ENCODE measurements at places on chromosomes 7 and 10.

DNA sequence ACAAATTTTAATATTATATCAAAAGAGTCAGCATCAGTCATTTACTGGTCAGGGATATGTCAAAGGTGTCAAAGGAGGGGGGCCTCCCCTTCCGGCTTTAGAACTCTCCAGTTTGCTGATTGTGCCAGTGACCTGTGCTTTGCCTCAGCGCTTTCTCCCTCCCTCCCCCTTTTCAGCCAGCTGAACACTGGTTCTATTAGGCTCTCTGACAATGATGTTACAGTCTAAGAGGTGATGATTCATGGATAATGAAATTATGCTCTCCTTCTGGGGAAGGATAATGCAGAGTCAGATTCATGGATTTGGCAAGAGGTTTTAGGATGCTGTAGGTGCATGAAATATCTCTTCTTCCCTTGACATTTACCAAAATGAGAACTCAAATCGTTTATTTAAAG is 6.1 kb downstream of the LRRTM3 start:
- no peak for DNase-seq

GRCh38 chr10:103822107-103822716 is 33.2 kb downstream of the SH3PXD2A start:
- no peak for DNase-seq

DNA sequence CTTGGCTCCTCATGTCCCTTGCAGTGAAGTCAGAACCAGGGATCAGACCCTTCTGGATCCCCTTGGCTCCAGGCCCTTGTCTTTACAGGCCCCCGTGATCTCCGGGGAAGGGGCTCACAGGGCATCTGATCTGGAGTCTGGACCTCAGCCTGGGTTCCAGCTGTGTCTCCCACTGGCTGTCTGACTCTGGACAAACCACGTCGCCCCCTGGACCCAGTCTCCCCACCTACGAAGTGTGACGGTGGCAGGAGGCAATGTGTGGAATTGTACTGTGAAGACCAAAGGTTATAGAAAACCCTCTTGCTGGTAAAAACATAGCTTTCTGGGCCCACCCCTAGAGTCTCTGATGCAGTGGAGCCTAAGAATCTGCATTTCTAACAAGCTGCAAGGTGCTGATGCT is 15.5 kb upstream of the C10orf71 start:
- DNase-seq = no peak

DNA sequence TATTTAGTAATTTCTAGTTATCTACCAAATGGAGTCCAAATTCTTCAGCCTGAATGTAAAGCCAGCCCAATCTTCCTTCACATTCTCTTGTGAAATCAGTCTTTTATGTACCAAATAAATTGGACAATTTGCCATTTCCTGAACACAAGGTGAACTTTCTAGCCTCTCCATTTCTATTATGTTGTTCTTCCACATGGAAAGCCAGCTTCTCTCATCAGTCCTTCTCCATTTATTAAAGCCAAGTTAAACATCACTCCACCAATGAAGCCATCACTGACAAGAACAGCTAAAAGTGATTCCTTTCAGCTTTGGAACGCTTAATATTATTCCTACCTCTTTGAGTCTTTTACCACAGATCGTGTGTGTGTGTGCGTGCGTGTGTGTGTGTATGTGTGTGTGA is 88.4 kb downstream of the VPS41 start:
- DNase-seq = no peak

DNA sequence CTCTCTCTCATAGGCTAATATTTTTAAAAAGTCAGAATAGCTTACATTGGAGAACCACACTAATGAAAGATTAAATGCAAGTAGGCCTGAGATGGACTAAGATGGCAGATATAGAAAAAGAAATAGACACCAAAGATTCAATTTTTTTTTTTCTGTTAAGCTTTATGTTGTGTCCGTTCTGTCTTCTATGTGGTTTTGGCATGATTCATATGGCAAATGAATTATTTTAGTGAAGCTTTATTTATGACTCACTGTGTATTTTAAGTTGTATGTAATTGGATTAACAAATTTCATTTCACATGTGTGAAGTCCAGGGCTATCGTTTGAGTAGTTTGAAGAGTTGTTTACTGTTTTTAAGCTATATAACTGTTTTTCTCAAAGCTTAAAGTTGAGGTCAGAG is 214.8 kb downstream of the CAMK1D start:
- no peak for DNase-seq

DNA sequence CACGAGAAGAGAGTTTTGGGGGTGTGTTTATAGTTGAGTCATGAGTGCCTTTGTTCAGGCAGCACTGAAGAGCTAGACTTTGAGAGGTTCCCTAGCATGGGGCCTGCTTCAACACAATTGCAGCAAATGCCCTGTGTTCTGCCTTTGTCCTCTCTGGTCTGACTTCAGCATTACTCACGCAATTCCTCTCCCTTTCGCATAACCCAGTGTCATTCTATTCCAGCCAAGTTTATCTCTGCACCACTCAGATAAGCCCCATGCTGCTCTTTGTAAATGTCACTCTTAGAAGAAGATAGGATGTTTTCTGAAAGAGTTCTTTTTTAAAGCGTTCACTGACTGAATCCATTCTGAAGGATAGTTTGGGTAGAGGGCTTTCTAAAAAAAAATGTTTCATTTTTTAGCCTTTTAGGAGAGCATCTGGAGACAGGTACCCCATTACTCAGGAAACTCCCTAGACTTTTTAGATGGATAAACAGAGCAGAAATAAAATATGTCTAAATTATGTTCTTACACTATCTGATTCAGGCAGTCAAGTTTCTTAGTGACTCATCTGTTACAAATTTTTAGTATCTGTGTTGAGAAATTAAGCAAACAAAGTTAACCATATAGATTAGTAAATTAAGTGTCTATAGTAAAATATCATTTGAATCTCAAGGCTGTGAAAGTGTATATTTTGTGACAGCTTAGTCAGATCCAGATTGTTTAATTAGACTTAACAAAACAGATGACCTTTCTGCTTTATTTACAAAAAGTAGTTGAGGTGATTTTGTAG is 318.5 kb downstream of the GPR158 start:
- no peak for DNase-seq
